ENCODE measurements at places on chromosomes 1 and 21.

- no peak for DNase-seq
Measured at GRCh38 chr1:3896396-3897000, 3.6 kb downstream of the C1orf174 start.

GRCh38 chr1:25643929-25644328 is 27.3 kb downstream of the MAN1C1 start:
- peak; percentile 19 for DNase-seq

GRCh38 chr1:11649624-11650330 is 4.5 kb downstream of the FBXO2 start:
- no peak for DNase-seq

GRCh38 chr1:51628715-51629590 is 12.1 kb downstream of the OSBPL9 start:
- no peak for DNase-seq

DNA sequence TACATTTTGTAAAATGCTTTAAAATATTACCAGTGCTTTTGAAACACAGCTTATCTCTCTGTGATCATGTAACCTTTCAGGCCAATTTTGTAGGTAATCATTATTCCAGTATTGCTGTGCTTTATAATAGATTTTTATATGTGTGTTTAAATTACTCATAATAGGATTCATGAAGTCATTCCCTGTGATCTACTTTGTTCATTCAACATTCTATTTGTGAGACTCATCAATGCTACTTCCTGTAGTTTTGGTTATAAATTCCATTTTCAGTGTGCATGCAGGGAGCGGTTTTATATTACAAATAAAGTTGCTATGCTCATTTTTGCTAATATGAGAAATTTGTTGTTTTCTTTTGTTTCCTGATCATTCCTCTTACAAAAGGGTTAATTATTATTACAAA is 4.1 kb upstream of the OR2M5 start:
- no peak for DNase-seq

- no peak for DNase-seq
Measured at GRCh38 chr21:33114276-33114675, 44.3 kb downstream of the OLIG1 start.

- peak; percentile 50 for DNase-seq
Measured at GRCh38 chr21:44931501-44932407, 8.1 kb upstream of the SLX9 start.

DNA sequence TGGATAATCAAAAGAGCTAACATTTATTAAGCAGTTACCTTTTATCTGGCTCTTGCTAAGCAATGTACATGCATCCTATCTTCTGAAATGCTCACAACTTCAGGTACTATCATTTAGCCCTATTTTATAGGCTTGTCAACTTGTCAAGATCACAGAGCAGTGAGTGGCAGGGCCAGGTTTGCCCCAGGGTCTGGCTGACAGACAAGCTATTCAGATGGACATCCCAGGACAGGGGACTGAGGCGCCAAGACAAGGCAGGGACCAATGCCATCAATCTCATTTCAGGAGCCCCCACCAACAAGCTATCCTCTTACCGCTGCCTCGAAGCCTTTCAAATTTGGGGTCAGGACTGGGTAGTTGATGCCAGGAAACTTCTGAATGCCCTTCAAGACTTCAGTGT is 8.9 kb downstream of the HMGCL start:
- DNase-seq, result no peak

DNA sequence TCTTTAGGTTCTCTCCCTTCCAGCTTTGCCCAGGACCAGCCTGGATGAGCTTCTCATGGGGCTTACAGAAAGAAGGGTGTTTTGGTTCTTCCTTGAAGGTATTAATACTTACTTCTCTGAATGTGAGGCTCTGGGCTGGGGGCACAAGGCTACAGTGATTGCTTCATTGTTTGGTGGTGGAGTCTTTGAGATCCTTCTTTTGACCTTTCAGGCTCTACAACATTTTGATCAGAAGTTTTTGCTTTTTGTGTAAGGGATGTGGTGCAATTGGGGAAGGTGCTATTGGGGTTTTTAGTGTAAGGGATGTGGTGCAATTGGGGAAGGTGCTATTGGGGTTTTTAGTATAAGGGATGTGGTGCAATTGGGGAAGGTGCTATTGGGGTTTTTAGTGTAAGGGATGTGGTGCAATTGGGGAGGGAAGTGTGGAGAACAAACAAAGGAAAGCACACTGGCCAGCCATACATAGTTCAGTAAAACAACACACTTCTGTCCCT is 103.6 kb upstream of the IVNS1ABP start:
- no peak for DNase-seq

DNA sequence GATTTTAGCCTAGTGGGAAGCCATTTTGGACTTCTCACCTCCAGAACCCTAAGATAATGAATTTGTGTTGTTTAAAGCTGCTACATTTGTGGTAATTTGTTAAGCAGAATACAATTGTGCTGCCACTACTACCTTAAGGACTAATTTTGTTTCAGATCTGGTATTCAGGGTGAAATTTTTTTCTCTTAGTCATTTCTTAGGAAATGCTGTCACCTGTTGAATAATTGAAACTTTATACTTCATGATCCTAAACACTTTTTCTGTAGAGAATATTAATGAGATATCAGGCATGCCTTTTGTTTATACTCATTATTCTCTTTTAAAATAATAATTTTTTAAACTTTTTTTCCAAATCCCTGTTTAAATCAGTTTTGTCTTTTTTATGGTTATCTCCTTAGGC is 246.8 kb downstream of the TGFB2 start:
- DNase-seq, result no peak

- DNase-seq, result no peak
Measured at GRCh38 chr1:27572019-27572678, 31.8 kb downstream of the AHDC1 start.

DNA sequence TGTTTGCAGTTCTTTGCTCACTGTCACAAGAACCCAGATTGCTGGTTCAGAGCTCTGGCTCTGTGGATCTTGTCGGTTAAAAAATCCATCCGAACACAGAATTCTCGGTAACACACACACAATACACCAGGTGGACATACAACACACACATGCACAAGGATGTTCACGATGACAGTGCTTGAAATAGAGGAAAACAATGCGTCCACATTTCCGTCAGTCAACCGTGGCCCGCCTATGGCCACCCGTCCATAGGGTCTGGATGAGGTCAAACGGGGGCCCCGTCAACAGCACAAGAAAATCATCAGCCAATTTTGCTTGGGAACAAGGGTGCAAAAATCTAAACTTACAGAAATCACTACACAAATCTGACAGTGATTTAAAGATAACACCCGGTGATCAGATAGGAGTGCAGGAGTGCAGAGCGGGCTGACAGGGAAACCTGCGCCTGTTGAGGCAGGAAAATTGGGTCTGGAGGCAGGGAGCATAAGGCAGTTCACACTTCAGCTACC is 50.4 kb upstream of the SLC19A1 start:
- DNase-seq, result no peak

DNA sequence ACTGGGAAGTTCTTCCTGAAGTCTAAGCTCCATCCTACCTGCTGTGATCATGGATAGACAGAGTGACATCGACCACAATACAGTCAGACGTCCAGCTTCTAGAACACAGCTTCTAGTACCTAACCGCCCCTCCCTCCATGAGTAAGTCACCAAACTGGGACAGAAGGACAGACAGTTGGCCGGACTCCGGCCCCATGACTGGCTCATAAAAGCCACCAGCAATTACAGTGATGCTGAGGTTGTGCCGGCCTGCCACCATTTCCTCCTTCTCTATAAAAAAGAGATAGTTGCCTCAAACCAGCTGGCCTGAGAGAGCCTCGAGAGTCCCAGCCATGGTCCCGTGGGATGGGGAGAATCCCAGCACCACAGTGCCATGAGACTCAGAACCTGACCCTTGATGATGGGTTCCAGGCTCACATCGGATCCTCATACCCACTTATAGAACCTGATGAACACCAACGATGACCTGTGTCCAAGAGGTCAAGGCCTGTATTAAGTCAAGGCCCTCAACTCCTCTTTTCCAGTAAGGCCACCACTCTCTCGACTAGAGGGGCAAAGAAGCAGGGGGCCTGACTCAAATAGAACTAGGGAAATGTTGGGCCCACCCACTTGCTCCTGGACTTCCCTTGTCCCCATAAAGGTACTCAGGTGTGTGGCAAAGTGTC is 3.4 kb downstream of the MEF2D start:
- no peak for DNase-seq

DNA sequence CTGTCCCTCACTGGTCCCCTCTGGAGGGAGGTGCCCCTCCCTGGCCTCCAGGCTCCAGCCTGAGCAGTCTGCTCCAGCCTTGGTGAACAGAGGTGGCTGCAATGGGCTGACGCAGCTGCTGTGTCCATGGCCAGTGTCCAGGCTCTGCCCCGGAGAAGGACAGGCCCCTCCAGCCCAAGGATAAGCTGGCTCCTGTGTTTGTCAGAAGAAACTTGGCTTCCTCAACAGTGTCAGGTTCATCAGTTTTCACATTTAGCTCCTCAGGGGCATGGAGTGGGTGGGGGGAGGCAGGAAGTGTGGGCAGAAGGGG is 402.8 kb downstream of the MATN1 start:
- DNase-seq, result no peak

DNA sequence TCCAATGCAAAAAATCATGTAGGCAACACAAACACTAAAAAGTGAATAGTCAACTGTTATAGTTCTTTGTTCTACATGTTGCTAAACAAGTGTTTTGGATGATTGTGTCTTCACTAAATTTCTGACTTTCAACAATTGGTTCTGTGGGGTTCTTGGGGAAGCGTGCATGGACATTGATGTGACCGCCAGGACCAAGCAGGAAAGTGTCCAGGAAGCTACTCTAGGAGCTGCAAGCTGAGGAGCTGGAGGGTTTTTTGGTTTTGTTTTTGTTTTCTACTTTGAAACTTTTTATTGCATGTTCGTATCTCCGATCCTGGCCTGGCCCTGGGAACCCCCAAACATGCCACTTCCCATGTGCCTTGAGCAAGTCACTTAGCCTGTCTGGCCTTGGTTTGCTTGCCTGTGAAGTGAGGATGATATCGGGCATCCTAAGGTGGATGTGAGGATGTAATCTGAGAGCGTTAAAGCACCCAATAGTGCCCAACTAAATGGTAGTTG is 8.0 kb downstream of the TMPRSS3 start:
- no peak for DNase-seq

GRCh38 chr1:219387211-219387610 is 213.5 kb downstream of the LYPLAL1 start:
- no peak for DNase-seq

- DNase-seq, result no peak
Measured at GRCh38 chr1:109885589-109885988, 25.1 kb upstream of the CSF1 start.

DNA sequence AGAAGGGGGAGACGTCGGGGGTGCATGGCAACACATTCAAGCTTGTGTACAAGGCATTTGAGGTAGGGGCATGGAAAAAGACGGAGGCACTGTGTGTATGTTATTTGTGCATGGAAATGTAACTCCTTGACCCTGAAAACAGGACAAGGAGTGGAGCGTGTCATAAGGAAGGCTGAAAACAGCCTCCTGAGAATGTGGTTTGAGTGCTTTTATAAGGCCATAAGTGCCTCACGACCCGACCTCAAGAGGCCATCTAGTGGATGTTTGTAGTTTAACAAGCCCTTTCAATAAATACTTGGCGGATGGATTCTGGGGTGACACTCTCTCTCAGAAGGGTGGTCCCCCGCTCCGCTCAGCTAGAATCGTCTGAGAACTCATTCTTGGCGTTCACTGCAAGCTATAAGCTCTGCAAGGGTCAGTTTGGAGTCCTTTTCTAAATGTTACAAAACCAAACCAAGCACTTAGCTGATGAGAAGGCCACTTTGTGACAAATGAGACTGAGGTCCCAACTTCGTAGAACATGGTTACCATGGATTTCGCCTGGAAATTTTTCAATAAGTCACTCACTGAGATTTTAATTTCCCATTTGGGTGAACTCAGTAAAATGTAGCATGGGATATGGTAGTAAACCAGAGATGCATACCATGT is 38.8 kb upstream of the CLCA4 start:
- no peak for DNase-seq

DNA sequence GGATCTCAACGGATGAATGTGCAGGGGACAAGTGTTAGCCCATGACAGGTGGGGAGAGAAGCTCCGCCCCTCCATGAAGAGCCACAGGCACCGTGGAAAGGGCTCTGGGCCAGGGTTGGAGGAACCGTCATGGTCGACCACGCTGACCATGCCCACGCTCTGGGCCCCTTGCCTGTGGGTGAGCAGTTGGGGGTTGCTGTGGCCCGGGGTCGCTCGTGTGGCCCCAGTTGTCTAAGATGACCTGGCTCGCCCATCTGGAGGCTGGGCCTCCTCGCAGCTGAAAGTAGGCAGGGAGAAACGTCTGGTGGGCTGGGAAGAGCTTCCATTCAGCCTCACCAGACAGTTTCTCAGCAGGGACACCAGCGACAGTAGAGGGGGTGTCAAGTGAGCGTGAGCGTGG is 13.1 kb upstream of the UTS2 start:
- DNase-seq, result no peak

GRCh38 chr1:11413986-11414391 is 65.0 kb upstream of the DISP3 start:
- DNase-seq, result no peak

DNA sequence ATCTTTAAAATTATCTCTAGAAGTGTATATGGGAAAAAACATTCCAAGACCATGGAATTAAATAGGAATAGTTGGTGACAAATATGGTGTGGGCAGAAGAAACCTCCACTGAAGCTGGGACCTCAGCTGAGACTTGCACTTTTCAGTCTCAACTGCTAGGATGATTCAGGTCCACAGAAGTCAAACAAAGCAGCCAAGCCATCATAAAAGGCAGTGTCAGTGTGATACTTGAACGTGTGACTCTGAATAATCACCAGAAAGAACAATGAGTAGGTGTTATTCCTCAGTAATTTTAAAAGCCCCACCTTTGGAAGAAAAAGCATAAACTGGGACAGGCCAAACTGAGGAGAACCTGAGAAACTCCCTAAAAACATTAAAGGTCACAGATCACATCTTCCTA is 90.7 kb downstream of the ZNF281 start:
- no peak for DNase-seq

DNA sequence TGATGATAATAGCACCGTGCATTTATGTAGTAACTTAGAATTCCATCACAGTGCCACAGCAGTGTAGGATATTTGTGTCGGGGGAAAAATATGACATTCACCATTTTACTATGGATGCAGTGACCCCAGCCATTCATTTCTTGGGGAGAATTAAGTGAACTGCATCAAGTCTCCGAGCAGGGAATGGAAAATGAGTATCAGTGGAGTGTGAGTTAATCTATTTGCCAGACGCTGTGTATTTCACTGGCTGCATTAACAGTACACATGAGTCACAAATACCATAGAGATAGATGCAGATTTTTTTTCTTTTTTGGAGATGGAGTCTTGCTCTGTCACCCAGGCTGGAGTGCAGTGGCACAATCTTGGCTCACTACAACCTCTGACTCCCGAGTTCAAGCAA is 33.8 kb upstream of the SLC45A1 start:
- DNase-seq, result no peak

GRCh38 chr21:45829668-45830067 is 151.9 kb upstream of the COL6A1 start:
- DNase-seq, result no peak
